Renal cortex interstitium (tissue), 15 donors: ENCODE measurements at places on chromosomes 5 and 9. TPM values are rescaled to one million over a fixed set of nuclear protein-coding genes. Genes with fewer than 3 reads are reported as not detected.

Gene WDR38
- 0.30 TPM for polyA plus RNA-seq

Gene SPATA31C1
- polyA plus RNA-seq: 0.71 TPM

Gene PLPP7
- 1.7 TPM for polyA plus RNA-seq

Gene ARL10
- 15.9 TPM for polyA plus RNA-seq

Gene EEIG1
- polyA plus RNA-seq: 34.1 TPM

GRCh38 chr5:142095035-142095434 lies 13.5 kb upstream of the NDFIP1 start:
- no peak for DNase-seq

DNA sequence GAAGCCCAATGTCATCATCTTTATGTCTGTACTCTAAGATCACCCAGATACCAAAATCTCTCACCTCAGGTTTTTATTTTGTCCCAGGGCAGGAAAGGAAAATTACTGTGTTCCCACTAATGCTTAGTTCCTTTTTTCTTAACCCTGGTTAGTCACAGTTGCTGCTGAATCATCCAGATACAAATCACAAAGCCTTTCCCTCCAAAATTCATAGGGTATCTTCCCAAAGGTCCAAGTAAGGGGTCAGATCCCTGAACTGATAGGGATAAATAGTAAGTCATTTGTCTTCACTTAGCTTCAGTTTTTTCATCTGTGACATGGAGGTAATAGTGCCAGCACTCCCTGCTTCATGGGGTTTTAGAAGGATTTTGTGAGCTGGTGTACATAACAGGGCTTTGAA lies 2.2 kb downstream of the PLCXD3 start:
- DNase-seq: no peak

- no peak for DNase-seq
Measured at GRCh38 chr5:170642776-170643436, 139.1 kb downstream of the KCNIP1 start.

- DNase-seq: no peak
Measured at GRCh38 chr5:55934115-55934613, 60.6 kb downstream of the IL6ST start.

GRCh38 chr9:120877276-120878034 lies 467 bp upstream of the PHF19 start:
- DNase-seq: no peak
